Activated CD4-positive, alpha-beta T cell treated with anti-CD3 and anti-CD28 coated beads, Interleukin-2, amount 50 U/mL, for 16 hours (primary cell): ENCODE measurements at places on chromosomes 12 and 14.
A peak's percentile ranks its signal among the peaks of the same experiment; 100 is the strongest.

GRCh38 chr14:62886461-62886860 is 158.8 kb downstream of the KCNH5 start:
- no peak for DNase-seq

DNA sequence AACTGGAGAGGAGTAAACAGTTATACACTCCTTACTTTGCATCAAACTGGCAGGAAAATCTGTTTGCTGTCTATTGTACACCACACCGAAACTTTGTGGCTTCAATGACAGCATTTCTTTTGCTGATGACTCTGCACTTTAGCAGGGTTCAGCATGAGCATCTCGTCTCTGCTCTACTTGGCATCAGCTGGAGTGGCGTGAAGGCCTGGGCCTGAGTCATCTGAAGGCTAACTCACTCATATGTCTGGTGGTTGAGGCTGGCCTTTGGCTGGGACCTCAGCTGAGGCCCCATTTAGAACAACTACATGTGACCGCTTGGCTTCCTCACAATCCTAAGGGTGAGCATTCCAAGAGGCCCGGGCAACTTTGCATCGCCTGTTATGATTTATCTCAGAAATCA is 28.7 kb upstream of the REP15 start:
- peak; percentile 61 for DNase-seq

DNA sequence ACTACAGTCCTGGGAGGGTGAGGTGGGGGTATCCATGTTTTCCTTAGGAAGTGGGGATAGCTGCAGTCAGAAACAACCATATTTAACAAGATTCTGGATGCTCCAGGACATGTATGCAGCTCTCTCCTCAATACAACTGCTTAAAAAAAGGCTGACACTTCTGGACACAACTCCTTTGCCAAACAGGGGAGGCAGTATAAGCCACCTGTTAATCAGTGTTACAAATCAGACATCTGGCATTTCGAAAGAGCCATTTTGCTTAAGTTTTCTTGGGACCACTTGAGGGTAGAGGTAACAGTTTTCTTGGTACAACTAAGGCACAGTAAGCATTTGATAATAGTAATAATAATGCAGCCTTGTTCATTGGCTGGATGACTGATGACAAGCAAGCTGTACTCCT is 47.1 kb downstream of the RPGRIP1 start:
- no peak for DNase-seq

DNA sequence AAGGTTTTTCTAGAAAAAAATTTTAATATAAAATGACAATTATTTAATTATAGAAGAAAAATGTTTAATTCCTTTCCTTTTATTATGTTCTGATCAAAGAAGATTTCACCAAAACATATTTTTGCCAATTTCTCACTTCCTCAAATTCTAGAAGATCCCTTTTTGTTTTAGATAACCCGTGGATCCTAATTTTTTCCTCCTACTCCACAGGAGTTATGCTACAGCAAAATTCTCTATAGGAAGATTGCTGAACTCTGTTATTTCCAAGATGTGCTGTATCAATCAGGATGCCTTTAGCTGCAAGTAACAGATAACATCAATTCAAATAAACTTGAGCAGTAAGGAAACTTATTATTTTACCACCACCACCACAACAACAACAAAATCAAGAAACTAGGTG is 3.8 kb upstream of the SNX6 start:
- DNase-seq: no peak

DNA sequence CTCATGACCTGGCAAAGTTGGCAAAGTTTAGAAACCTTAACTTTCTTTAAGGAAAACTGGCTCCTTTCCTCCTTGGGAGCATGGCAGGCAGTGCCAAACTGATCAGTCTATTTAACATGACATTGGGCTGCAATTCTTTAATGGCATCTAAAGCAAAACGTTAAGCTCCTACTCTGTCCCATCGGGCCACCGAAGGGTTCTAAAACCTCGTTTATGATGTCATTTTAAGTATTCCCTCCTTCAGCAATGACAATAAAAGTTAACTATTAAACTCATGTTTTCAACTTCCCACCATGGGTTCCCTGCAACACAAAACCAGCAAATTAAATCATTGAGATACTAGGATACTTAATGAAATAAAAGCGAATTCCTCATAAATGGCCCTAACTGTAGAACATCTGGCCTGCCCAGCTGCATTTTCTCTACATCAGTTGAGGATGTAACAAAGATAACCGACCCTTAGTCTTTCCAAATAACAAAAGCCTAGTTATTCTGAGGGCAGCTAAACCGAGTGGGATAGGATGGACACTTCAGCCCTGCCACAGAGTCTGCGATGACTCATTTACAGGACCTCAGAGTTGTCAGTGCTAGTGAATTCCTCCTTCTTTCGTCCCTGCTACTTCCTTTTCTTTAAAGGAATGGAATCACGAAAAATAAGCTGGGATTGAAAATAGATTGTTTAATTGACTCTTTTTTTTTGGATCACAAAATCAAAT is 34.5 kb upstream of the RIC8B start:
- DNase-seq: no peak

GRCh38 chr12:103679421-103680170 is 92.5 kb downstream of the STAB2 start:
- DNase-seq: no peak
